Airway epithelial cell (primary cell): ENCODE measurements at places on chromosomes 12 and 14. TPM values are rescaled to one million over a fixed set of nuclear protein-coding genes. Genes with fewer than 3 reads are reported as not detected.

Gene SPIC
- total RNA-seq = not detected in 2 replicates

Gene PIGH
- 13.4 and 18.3 TPM in 2 replicates for total RNA-seq

Gene TMCC3
- 6.0 and 7.6 TPM in 2 replicates for total RNA-seq

Gene IAPP
- total RNA-seq = not detected in 2 replicates

Gene ABCB9
- 4.1 and 7.2 TPM in 2 replicates for total RNA-seq

Gene EGLN3
- 18.0 and 25.5 TPM in 2 replicates for total RNA-seq

Gene BDKRB2
- 3.9 and 5.3 TPM in 2 replicates for total RNA-seq

Gene RERGL
- not detected in 2 replicates for total RNA-seq

Gene PTHLH
- total RNA-seq = 287 and 327 TPM in 2 replicates

Gene ARID2
- 7.4 and 13.4 TPM in 2 replicates for total RNA-seq

Gene SIX4
- 6.2 and 14.9 TPM in 2 replicates for total RNA-seq

Gene LRRK2
- total RNA-seq = 0.51 and 0.56 TPM in 2 replicates

Gene CFAP73
- not detected in 2 replicates for total RNA-seq

Gene IL31
- total RNA-seq = not detected in 2 replicates

Gene LRIG3
- total RNA-seq = 57.9 and 66.9 TPM in 2 replicates

Gene BEGAIN
- total RNA-seq = 0.21 and 0.23 TPM in 2 replicates

Gene HELB
- total RNA-seq = 0.84 and 1.1 TPM in 2 replicates

Gene REM2
- total RNA-seq = 0.21 and 0.28 TPM in 2 replicates

Gene OR4Q3
- not detected in 2 replicates for total RNA-seq

Gene FGD4
- 10.1 and 13.8 TPM in 2 replicates for total RNA-seq

Gene PRKD1
- 0.71 and 1.6 TPM in 2 replicates for total RNA-seq

Gene CABP1
- 0.14 TPM in 1 of 2 replicates, not detected in the other for total RNA-seq
